ENCODE measurements at places on chromosomes 2 and 18.

DNA sequence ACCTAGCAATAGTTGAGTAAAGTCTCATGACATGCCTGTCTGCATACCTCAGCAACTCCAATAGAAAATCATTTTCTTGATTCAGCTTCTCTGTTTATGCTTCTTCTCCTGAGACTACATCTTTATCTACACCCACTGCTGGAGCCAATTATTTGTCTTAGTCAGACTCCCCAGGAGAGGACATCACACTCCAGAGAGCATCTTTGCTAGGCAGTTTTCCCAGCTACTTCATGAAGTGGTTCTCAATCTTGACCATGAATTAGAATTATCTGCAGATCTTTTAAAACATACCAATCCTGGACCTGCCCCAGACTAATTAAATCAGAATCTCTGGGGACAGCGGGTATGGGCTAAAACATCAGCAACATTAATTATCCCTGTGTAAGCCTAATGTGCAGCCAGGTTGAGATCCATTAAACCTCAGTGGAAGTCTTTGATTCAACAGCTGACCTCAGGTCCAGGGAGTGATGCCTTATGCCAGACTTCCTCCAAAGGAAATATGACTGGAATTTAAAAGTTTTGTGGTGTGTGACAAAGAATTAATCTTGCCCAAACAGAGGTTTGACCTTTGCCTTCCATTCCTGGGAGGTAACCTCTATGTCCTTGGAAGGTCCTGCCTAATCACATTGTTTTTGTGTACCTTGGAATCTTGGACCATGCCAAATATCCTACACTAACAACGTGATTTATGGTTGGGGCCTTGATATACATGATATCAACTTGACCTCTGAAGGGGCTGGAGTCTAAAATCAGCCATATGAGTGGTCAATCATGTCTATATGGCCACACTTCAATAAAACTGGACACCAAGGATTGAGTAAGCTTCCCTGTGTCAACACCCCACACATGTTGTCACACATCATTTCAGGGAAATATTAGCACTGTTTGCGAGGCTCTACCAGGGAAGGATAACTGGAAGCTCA lies 99.3 kb upstream of the DNAJC10 start:
- DNase-seq, result peak; percentile 31

DNA sequence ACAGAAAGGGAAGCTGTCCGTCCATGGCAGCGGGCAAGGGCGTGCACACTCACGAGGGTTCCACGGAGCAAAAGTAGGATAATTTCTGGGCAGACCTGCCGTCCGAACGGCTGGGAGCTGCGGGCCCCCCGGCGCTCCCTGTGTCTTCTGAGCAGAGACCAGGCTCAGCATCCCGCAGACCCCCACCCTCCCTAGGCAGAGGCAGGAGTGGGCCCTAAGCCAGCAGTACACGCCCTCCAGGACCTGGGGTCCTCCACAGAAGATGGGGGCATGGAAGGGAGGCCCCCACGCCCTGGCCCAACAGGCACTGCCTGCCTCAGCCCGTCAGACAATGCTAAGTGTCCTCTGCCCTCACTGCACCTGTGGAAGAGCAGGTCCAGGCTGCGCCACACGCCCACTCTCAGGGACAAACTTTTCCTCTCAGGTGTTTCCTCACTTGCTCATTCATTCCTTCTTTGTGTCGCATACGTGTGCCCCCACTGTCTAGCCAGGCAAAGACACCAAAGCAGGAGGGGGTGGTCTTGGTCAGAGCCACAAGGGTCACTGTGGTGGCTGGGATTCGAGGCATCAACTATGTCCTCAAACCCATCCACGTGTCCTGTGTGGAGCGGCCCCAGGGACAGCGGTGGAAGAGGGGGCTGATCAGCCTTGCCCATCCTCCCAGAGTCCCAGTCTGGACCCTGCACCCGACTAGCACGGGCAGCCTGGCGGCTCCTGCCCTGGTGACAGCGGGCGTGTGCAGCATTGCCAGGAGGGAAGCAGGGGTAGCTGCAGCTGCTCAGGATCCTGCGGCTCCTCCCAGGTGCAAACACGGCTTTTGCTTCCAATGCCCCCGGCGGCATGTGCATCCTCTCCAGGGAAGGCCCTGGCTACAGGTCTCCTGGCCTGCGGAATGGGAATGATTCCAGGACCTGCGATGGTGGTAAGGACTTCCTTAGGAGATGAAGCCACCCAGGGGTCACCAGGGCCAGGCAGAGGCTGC lies 2.4 kb upstream of the GPC1 start:
- DNase-seq, result no peak

- DNase-seq, result no peak
These were observed 480.0 kb upstream of the SYT4 start for GRCh38 chr18:43757273-43757672.

DNA sequence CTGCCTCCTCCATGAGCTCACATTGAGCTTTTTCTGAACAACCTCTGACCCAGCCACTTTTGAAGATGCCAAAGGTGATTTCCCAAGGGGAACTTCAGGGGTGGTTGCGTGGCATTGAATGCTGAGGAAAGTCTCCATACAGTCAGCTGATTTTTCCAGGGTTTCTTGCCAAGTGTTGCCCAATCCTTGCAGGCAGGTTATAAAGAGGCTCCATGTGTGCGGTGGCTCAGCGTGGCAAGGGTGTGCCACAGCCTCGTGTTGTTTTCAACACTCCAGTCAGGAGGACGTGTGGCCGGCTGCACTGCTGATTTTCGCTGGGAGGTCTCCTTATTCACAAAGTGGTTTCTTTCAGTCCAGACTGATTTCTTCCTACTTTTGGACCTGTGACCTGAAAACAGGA lies 81.4 kb upstream of the GATA6 start:
- no peak for DNase-seq

DNA sequence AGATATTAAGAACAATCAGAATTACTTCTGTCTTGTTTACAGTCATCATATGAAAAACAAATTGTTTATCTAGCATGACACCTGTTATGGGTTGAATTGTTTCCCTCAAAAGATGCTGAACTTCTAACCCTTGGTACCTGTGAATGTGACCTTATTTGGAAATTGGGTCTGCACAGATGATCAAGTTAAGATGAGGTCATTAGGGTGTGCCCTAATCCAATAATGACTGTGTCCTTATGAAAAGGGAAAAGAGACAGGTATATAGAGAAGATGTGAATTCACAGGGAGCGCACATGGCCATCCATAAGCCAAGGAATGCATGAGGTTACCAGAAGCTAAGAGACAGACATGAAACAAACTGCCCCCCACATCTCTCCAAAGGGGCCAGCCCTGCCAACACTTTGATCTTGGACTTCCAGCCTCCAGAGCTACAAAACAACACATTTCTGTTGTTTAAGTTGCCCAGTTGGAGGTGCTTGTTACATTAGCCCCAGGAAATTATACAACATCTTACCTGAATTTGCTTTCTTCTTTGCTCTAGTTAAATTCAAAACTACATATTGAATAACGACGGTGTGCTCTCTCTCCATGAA lies 2.3 kb upstream of the HPCAL1 start:
- DNase-seq, result no peak

- DNase-seq, result no peak
These were observed 73.6 kb downstream of the BOD1L2 start for GRCh38 chr18:57220480-57220879.

DNA sequence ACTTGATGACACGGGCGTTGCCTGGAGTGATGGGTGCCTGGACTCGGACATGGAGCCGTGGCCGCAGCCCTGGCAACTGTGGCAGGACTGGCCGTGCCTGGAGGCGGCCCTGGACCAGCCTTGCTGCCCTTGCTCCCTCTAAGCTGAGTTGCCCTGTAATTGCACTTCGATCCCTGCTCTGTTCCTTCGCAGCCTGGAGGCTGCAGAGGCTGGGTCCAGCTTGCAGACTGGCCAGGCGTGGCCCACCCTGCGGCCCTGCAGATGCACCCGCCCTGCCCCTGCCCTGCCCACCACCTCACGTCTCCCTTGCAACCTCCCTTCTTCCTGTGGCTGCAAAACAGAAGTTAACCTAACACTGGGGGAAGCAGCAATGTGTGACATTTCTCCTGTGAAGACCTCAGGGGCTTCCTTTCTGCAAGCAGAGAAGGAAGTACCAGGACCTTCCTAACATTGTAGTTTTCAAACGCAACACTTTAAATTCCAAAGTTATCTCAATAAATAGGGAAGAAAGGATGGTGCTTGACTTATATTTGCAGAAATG lies 174.6 kb upstream of the TPO start:
- DNase-seq, result no peak

DNA sequence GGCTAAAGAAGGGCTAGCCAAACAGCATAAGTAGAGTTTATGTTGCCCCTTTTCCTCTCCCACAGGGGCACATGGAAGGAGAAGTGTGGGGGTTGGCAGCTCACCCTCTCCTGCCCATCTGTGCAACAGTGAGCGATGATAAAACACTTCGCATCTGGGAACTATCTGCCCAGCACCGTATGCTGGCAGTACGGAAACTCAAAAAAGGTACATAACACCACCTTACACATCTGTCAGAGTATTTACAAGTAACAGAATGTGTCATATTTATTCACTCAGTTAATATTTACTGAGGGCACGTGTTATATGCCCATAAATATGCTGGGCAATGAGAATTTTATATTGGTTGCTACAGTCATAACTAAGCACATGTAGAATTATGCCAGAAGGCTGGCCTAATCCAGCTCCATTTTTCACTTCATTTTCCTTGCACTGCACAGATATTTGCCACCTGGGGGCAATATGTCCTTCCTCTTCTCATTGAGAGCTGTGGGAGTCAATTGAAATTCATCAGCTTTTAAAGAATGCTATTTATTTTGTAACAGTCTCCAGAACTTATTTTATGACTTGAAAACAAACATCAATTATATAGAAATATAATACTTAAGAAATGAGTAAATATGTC lies 150.6 kb downstream of the RTN4 start:
- peak; percentile 86 for DNase-seq

DNA sequence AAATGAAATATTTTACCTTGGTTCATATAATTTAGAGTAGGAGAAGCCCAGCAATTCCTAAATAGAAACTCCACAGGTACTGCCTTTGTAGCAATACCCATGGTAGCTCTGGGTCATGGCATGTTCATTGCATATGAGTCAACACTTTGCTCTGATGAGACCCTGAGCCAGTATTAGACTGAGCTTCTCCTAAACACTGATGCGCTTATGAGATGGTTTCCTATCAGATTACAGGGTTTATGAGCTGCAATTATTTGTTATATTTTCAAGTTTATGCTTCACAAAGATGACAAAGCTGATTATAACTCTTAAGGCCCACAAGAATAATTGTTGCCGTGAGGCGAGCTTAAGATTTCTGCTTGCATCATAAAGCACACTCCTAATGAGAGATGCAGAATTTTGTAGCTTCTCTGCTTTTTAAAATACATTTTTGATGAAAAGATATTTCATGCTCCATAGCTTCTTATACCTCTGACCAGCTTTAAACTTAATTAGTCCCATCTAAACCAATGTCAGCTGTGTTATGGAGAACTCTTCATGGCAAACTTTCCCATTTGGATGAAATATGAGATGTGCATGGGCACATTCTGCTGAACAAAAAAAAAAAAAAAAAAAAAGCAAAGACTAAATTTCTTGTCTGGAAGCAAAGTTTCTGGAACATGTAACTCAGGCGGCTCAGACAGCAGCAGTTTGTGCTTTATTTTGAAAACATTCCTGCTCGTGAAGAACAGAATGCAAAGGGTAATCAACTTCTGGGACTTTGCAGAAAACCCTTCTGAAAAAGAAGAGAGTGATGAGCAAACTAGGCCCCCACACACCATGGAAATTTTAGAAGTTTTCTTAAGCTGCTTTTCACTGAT lies 162.6 kb downstream of the KCNE4 start:
- peak; percentile 67 for DNase-seq

DNA sequence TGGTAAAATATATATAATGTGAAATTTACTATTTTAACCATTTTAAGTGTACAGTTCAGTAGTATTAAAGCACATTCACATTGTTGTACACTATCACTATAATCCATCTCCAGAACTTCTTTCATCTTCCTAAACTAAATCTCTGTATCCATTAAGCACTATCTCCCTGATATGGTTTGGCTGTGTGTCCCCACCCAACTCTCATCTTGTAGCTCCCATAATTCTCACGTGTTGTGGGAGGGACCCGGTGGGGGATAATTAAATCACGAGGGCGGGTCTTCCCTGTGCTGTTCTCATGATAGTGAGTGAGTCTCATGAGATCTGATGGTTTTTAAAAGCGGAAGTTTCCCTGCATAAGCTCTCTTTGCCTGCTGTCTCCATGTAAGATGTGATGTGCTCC lies 178.9 kb upstream of the NABP1 start:
- DNase-seq, result no peak

GRCh38 chr2:198465970-198466369 lies 661.6 kb downstream of the PLCL1 start:
- no peak for DNase-seq

DNA sequence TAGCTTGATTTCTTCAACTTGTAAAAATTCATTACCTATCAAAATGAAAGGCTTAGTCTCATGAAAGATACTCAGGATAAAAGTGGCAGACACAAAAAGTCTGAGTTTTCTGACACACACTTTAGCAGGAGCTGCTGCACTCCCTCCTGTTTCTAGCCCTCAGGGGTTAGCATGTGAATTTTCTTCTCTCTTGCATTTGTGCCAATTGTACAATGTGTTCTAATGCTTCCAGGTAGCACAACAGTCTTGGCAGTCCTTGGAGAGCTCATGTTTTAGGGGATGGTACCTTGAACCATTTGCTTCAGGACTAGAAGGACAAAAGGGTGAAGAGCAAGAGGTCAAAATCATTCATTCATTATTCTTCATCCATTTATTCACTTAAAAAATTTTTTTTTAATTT lies 316.8 kb downstream of the AFF3 start:
- no peak for DNase-seq

- DNase-seq, result peak; percentile 90
These were observed 12.7 kb downstream of the TTC39C start for GRCh38 chr18:24027156-24027827.

GRCh38 chr2:12440731-12441130 lies 276.0 kb upstream of the TRIB2 start:
- no peak for DNase-seq

- DNase-seq, result no peak
These were observed 354.9 kb upstream of the SALL3 start for GRCh38 chr18:78624646-78625279.
